ENCODE measurements at places on chromosomes 11 and 22.

DNA sequence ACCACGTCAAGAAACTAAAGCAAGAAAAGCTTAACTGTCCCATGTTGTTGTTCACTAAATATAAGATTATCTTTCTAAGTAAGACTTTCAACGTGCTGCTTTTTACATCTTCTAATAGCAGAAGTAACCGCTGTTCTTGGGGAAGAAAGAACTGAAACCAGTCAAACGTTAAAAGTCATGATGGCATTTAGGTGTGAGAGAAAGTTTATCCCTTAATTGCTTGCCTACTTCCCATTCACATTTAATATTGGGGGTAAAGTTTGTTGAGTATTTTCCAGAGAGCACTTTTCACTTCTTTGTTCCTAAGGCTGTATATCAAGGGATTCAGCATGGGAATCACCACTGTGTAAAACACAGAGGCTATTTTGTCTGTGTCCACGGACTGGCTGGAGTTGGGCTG lies 970 bp downstream of the OR5B21 start:
- DNase-seq = no peak

GRCh38 chr11:15909937-15910598 lies 446.3 kb downstream of the SOX6 start:
- no peak for DNase-seq

DNA sequence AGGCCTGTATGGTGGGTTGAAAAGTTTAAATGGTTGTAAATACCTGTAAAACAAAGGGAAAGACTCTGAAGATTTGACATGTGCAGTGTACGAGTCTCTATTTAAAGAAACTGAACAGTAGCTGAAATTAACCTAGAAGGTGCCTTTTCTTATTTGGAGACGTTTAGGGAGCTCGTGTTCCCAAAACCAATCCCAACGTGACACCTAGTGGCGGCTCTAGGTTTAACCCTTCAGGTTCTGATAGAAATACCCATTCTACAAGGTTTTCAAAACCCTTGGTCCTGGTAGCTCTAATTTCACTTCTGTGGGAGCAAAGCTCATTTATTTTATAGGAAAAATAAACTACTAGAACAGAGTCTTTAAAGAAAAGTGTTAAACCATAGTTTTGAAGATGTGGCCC lies 258.3 kb downstream of the LRRC4C start:
- DNase-seq = peak; percentile 50

- DNase-seq = peak; percentile 51
Observed at GRCh38 chr22:37188901-37189466, 937 bp upstream of the C1QTNF6 start.

GRCh38 chr11:9858822-9859221 lies 194.9 kb downstream of the SWAP70 start:
- no peak for DNase-seq

- DNase-seq = peak; percentile 13
Observed at GRCh38 chr11:107928767-107929507, 689 bp downstream of the RAB39A start.

GRCh38 chr11:103619480-103619879 lies 417.0 kb upstream of the DDI1 start:
- peak; percentile 24 for DNase-seq

DNA sequence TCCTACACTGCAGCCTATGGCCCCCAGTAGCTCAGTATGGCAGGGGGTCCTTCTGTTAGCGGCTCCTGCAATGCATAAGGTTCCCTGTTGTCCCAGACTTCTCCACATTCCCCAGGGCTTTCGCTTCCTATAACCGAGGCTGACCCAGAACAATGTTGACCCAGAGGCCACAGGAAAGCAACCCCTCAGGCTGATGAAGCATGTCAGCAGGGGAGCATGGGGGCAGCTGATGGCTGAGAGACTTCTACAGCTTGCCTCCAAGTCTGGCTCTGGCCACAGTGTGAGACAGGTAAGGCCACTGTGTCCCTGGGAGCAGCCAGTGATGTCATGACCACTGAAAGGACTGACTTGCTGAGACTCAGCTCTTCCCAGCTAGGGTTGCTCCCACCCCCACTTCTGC lies 12.5 kb upstream of the PPFIBP2 start:
- DNase-seq = no peak
